GM12892 (cell line): ENCODE measurements at places on chromosomes 2 and 18.

DNA sequence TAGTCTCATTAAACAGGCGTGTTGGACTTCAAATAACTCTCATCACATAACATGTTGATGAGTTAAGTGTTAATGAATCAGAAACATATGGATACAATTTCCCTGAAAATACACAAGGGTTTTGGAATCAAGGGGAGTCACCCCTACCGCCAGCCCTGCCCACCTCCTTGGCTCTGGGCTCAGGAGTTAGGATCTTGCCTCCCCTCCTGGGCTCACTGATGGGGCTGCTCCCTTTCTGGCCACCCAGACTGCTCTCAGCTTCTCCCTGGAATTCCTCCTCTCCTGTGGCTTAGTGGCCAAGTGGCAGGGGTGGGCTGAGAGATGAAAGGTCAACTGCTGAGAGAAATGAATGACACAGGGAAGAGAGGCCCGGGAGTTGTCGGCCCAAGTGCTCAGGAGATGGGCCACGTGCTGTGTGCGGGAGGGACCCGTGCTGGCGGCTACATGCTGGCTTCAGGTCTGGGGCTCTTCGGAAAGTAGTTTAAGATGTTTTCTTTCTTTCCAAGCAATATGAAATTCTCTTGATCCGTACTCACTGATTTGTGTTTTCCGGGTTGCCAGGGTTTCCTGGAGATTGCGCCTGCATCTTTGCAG is 55.8 kb upstream of the TNP1 start:
- DNase-seq = no peak

DNA sequence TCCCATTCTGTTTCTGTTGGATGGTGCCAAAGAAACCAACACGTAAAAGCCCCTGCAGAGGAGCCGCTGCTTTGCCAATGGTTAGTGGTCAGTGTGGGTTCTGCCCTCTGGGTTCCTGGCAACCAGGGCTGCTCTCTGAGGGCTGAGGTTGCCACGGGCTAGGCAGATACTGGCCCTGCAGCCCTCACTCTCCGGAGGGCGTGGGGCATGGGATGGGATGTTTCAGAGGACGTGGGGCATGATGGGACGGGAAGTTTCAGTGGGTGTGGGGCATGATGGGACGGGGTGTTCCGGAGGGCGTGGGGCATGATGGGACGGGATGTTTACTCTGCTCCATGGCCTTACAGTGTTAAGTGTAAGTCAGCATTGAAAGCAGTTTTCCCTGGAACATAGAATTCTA is 34.2 kb downstream of the ADI1 start:
- DNase-seq = no peak

GRCh38 chr2:207725873-207726578 is 14.6 kb downstream of the CCNYL1 start:
- no peak for DNase-seq

GRCh38 chr18:69484699-69485396 is 84.2 kb downstream of the DOK6 start:
- DNase-seq = no peak

DNA sequence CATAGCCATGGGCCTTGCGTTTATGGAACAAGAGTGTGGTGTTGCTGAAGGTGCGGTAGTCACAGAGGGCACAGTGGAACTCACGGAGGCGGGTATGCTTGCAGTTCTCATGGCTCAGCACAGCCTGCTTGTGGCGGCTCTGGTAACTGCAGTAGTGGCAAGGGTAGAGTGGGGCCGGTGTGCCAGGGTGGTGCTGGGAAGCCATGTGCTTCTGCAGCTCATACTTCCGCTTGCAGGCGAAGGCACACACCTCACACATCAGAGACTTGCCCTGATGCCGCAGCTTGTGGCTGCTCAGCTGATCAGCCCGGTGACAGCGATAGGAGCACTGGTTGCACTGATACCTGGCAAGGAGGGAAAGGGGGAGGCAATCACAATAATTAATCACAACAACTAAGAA is 14.7 kb downstream of the ZNF142 start:
- no peak for DNase-seq

- DNase-seq = no peak
Measured at GRCh38 chr2:112272669-112273068, 2.7 kb upstream of the ZC3H6 start.
